ENCODE measurements at places on chromosomes 16 and 17.
A peak's percentile ranks its signal among the peaks of the same experiment; 100 is the strongest.

- no peak for DNase-seq
These were observed 92.3 kb upstream of the FAM20A start for GRCh38 chr17:68693466-68693865.

GRCh38 chr17:83189044-83190003, 109.9 kb downstream of the METRNL start:
- peak; percentile 55 for DNase-seq

DNA sequence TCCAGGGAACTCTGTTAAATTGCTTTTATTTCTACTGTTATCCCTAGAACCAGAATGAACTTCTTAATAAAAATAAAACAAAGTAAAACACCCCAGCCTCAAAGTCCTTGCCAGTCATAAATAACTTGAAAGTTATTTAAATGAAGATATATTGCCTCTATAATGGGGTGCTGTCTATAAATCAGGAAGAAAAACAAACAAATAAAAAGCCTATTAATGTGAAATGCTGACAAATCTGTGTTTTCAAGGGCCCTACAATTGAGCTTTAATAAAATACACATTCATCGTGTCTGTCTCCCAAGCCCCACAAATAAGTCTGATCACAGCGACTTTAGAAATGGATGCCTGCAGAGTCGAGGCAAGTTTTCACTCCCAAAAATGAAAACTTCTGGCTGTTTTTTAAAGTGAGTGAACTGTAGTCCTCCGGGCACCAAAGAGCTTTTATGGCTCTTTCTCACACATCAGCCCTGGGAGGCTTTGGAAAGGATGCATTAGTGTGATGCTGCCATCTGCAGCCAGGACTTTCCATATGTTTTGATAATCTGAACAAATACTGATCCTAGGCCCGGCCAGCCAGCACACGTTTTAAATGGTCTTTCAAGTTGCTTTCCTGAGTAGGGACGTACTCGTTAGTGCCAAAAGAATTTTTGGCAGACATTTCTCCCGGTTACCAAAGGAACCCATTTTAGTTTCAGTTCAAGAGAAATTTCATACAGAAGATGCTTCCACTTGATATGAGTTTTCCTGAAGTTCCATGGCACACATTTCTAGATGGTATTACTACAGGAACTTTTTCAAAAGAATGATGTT, 16.3 kb downstream of the NACA2 start:
- peak; percentile 10 for DNase-seq

DNA sequence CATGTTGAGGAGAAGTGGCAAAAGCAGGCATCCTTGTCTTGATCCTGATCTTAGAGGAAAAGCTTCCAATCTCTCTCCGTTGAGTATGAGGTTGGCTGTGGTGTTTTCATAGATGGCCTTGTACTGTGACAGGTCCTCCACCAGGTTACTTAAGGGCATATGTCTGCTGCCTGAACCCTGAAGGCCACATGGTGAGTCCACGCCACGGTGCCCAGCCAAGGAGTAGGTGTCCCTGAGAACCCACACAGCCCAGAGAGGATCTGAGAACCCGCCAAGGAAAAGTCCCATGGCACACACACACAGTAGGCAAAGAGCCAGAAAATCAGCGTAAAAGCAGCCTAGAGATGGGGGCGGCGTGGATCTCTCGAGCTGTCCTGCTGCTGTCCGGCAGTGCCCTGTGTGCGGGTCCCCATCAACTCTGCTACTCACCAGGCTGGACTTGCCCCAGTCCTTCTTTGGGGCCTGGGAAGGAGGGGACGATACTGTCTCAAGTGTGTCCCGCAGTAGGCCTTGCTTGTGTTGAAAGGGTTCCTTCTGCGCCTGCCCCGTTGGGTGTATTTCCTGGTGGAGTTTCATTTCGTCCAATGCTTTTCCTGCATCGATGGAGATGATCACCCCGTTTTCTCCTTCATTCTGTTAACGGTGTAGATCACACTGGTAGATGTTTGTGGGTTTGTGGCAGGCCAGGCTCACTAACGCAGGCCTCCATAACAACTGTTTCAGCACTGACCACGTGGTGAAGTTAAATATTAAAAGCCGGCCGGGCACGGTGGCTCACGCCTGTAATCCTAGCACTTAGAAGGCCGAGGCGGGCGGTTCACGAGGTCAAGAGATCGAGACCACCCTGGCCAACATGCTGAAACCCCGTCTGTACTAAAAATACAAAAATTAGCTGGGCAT, 90.8 kb upstream of the DNAH17 start:
- DNase-seq = no peak

GRCh38 chr16:3032624-3033023, 4.1 kb downstream of the BICDL2 start:
- DNase-seq = no peak

DNA sequence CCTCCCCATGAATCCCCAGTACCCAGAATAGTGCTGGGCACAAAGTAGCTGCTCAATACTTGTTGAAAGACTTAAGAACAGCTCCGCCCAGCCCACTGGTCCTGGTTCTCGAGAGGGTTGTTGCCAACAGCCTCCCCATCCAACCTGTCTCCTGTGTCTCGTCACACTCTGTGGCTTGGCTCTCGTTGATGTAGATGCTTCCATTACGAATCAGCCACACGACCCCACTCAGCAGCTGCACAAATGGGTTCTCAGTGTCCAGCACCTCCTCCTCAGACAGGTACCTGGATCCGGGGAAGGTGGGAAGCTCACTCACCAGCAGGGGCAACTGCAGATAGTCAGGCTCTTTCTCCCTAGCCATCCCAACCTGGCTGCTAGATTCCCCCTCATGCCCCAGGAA, 2.1 kb downstream of the NAGPA start:
- no peak for DNase-seq

GRCh38 chr17:48441231-48441711, 11.3 kb upstream of the SKAP1 start:
- no peak for DNase-seq

DNA sequence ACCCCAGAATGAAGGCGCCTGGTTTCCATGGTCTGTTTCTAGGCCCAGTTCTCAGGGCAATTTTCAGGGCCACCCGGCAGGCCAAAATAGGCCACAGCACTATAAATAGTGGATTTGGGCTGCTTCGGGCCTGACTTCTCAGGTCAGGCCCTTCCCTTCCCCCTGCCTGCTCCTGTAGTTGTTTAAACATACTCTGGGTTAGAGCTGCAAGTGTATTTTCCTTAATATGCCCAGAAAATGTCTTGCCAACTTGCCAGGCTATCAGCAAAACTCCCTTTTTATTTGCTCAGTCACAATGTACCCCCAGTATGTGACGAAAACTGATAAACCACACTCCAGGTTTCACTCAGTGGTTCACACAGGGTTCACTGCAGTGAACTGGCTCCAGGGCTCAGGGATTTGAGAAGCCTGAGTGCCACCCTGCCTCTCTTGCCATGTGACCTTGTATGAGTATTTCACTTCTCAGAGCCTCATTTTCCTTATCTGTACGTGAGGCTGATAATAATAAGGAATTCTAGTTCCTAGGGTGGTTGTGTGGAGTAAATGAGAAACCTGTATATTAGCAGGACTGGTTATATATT, 76.5 kb downstream of the GPRC5B start:
- DNase-seq = no peak

DNA sequence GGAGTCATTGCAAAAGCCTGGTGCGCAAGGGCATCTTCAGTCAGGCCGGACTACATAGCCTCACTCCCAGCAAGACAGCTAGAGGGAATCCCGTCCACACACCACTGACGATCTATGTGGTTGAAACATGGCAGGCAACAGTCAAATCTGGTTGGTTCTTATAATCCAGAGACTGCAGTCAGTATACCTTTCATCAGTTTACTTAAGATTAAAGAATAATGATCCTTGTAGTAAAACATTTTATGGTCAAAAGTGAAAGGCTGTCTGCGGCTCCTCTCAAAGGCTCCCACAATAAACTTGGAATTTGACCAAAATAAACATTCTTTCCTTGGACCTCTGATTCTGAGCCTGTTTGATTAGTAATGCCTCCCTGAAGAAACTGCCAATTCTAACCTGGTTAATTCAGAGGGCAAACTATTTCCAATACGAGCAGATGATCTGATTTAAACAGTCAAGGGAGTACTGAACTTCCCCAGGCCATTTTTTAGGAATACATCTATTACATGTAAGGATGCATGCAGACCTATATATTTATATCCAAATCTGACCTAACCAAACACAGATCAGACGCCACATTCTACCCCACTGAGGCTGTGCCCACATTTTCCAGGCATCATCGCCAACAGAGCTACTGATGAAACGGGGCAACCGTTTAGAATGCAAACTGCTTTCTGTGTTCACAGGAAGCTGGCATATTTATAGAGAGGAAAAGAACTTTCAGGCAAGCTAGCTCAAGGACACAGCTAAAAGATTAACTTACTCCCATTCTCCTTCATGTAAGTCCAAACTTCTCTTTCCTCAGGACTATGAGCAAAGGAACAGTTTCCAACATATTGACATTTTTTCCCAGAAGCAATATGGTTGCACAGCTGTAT, 15.3 kb upstream of the TXNDC11 start:
- peak; percentile 81 for DNase-seq

DNA sequence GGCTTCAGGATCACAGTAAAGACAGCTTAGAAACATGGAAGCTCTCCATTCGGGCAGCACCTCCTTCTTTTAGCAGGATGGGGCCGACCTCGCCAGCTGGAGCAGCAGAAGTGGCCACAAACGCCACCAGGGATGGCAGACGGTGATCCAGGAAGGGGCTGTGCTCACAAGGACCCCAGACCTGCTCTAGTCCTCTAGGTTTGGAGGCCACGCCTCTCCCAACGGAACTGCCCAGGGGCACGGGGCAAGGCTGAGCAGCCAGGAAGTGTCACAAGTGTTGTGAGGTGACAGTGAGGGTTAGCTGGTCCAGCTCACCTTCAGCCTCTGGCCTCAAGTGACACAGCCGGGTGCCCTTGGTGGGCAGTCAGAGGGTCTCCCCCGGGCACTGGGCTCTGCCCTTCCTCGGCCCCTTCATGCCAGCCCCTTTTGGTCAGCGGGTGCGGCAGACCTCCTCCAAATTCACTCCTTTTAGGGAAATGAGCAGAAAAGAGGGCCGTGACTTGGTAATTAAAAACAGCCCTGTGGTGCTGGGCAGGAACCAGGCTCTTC, 20.4 kb downstream of the CEP295NL start:
- DNase-seq = no peak

- peak; percentile 59 for DNase-seq
These were observed 6.5 kb upstream of the LLGL1 start for GRCh38 chr17:18218756-18219415.

GRCh38 chr17:12734926-12735325, 54.4 kb upstream of the ARHGAP44 start:
- no peak for DNase-seq

DNA sequence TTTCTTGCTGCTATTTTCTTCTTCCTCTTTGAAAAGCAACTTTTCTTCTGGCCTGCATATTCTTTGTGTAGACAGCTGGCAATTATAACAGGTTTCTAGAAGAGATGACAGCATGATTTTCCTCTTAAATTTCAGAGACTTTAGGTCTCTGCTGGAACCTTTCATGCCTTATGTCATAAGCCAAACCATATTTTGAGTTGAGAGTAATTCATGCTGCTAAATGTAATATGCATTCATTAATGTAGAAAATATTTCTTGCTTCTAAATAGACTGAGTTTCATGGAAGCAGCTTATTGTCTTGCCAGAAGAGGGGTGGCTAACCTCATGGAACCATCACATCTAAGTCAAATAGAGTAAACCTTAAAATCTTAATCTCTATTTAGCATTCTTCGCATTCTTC, 25.9 kb upstream of the ABCA9 start:
- DNase-seq = no peak

DNA sequence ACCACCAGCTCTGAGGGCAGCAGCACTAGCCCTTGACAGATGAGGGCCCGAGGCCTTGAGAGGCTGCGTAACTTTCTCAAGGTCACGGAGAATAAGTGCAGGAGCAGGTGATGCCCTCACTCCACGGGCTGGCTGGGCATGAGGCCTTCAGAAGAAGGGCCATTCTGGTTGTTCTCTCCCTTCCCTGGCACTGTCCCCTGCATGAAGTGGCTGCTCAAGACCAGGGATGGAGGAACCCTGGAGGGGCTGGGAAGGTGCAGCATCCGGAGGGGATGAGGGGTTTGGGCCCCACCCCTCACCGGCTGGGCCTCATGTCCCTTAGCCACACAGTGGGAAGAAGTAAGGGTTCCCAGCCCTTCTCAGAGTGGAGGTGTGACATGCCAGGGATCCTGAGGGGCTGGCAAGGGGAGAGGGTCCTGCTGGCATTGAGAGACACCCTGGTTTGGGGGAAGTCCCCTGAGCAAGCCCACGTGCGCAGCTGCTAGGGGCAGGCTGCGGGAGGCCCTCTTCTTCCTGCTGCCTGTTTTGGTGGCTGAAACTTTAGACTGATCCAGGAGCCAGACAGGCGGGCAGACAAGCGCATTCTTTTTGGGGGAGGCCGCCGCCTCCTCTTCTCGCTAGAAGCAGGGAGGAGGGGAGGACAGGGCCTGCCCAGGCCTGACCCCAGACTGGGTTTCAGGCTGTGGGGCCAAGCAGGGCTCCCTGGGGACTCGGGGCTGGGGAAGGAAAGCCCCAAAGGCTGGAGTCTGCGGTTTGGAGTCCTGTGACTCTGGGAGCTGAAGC, 74.0 kb downstream of the N4BP1 start:
- DNase-seq = no peak

DNA sequence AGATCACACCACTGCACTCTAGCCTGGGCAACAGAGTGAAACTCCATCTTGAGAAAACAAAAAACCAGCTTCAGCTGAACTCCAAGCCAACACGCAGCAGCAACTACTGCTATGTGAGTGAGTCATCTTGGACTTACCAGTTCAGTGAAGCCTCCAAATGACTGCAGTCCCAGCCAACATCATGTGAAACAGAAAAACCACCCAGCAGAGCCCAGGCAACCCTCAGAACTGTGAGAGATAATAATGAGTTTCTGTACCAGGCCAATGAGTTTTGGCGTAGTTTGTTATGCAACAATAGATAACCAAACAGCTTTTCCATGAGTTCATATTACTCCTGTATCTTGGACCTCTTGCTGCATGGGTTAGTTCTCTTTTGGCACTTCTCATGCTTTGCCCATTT, 23.3 kb downstream of the PHF12 start:
- DNase-seq = peak; percentile 54

DNA sequence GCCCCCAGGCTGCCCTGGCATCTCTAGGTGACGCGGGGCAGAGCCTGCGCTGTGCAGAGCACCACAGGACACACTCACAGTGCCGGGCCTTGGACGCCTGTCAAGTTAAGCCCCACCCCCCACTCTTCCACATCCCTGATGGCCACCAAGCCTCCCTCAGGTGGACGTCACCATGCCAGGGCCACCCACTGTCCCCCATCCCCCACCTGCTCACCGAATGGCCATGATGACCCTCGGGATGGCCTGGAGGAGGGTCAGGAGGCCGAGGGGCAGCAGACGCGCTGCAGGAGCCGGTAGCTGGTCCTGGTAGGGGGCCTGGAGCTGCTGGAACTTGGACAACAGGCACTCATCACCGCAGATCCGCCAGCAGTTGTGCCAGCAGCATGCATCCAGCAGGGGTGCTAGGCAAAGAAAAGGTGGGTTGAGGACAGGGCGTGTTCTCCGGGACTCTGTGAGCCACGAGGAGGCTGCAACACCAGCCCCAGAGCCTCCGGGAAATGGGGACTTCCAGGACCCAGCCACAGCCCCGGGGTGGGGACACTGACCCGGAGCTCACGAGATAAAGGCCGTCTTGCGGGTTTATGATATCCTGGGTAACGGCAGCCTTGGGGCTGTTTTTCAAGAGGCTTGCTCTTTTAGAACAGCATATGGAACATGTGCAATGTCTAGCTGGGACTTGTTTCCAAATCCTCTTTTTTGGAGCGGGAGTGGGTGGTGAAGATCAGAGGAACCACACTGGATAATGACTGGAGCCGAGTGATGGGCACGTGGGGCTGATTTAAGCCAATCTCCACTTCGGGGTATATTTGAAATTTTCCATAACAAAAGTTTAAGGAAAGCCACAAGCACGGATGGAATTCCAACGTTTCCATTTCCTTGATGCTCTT, 11.4 kb downstream of the C16orf95 start:
- no peak for DNase-seq

GRCh38 chr16:80619824-80620223, 79.0 kb downstream of the DYNLRB2 start:
- no peak for DNase-seq
